ENCODE measurements at places on chromosomes 7 and 10. TPM values are rescaled to one million over a fixed set of nuclear protein-coding genes. Genes with fewer than 3 reads are reported as not detected.

The PRTFDC1 gene
- total RNA-seq: 24.2 TPM

The LRWD1 gene
- 22.7 TPM for total RNA-seq

The TNS3 gene
- 59.8 TPM for total RNA-seq

The SPOCK2 gene
- 0.67 TPM for total RNA-seq

The CCAR1 gene
- 92.9 TPM for total RNA-seq

The SEMA3D gene
- 10.3 TPM for total RNA-seq

The MMP21 gene
- total RNA-seq: not detected

The NSMCE4A gene
- total RNA-seq: 52.0 TPM

The SEMA3E gene
- not detected for total RNA-seq

The TUBB8 gene
- not detected for total RNA-seq

The CPA2 gene
- not detected for total RNA-seq

The GPR141 gene
- not detected for total RNA-seq

The WEE2 gene
- total RNA-seq: not detected

The PTN gene
- not detected for total RNA-seq

The GHRHR gene
- not detected for total RNA-seq

The AS3MT gene
- total RNA-seq: not detected

The ANKRD1 gene
- 591 TPM for total RNA-seq

The ZNF853 gene
- 0.21 TPM for total RNA-seq

The DNAJB6 gene
- total RNA-seq: 135 TPM

The EVX1 gene
- not detected for total RNA-seq

The PRSS37 gene
- not detected for total RNA-seq

The UNCX gene
- total RNA-seq: not detected

The MYOZ1 gene
- not detected for total RNA-seq

The HKDC1 gene
- not detected for total RNA-seq

The CNNM1 gene
- not detected for total RNA-seq

The SP8 gene
- 2.5 TPM for total RNA-seq

The CCDC136 gene
- 3.3 TPM for total RNA-seq

The EGR2 gene
- total RNA-seq: 0.46 TPM

The IL6 gene
- 11.0 TPM for total RNA-seq

The NPFFR1 gene
- total RNA-seq: not detected

The CYP3A4 gene
- total RNA-seq: not detected

The CYTH3 gene
- 11.1 TPM for total RNA-seq

All from endothelial cell of umbilical vein (primary cell).